ENCODE measurements at places on chromosomes 13 and 19.

DNA sequence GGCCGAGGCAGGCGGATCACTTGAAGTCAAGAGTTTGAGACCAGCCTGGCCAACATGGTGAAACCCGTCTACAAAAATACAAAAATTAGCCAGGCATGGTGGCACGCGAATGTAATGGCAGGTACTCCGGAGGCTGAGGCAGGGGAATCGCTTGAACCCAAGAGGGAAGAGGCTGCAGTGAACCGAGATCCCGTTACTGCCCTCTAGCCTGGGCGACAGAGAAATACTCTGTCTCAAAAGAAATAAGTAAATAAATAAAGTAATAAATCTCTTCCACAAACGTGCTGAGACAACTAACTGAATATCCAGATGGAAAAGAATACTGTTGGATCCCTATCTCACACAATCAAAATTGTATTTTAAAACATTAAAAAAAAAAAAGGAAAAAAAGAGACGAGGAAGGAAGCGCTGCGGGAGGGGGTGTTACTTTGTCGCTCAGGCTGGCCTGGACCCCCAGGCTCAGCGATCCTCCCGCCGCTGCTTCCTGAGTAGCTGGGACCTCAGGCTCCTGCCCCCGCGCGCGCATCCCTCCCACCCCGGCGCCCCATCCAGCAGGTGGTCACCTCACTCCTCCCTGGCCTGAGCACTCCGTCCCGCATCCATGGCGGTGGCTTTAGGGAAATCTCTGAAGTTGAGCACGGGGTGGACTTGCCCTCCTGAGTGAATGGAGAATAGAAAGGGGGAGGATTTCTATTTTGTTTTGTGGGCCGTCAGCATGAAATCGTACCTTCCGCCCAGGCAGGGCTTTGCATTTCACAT is 628 bp upstream of the ZNF813 start:
- DNase-seq = peak; percentile 32

GRCh38 chr13:37270226-37271001 is 164.9 kb upstream of the CSNK1A1L start:
- DNase-seq = no peak

- no peak for DNase-seq
Measured at GRCh38 chr19:58544591-58545285, 874 bp downstream of the TRIM28 start.

DNA sequence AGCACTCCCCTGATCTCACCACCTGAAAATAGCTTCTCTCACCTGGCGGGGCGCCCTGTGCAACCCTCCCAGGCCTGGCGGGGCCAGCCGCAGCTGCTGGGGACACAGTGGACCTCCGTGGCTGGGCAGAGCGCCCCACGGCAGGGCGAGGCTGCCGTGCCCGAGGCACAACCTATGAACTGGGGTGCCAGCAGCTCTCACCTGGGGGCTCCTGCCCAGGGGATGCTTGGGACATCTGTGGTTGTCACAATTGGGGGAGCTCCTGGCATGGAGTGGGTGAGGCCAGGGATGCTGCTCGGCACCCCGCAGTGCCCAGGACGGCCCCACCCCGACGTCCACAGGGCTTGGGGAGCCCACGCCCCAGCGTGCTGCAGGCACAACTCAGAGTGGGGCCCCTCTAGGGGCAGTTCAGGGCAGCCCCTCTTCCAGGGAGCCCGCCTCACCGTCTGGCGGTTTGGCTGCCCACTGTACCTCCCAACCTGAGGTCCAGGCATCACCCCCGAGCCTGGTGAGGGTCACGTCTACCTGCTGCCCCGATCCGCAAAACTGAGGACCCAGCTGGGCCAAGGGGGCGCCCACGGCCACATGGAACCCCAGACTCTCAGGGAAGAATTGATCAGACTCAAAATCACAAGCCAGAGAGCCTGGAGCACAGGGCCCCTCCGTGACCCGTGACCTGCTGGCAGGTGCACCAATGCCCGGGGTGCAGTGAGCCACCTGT is 5.7 kb downstream of the TMEM259 start:
- DNase-seq = no peak

- DNase-seq = no peak
Measured at GRCh38 chr13:49046519-49046918, 70.8 kb downstream of the FNDC3A start.

- no peak for DNase-seq
Measured at GRCh38 chr13:94974015-94974951, 261.9 kb upstream of the SOX21 start.

GRCh38 chr19:56091751-56092546 is 29.1 kb downstream of the ZNF787 start:
- DNase-seq = peak; percentile 64

DNA sequence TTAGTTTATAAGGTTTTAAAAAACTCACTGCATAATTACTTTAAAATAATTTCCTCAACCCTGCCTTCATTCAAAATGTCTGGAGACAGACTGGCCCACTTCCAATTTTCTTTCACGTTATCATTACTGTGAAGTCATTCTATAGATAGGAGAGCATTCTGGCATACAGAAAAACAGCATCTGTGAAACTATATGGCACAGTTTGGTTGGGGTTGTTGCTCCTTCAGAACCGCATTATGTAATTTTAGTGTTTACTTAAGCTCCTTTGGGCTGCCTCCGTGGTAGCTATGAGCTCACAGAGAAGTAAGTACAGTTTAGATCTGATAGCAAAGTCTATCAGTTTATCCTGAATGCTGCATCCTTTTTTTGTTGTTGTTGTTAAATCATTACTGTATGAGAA is 104.3 kb downstream of the KCNRG start:
- peak; percentile 41 for DNase-seq

- no peak for DNase-seq
Measured at GRCh38 chr13:100658363-100658762, 16.2 kb downstream of the TMTC4 start.

GRCh38 chr19:54173359-54173699 is 369 bp upstream of the TMC4 start:
- no peak for DNase-seq

DNA sequence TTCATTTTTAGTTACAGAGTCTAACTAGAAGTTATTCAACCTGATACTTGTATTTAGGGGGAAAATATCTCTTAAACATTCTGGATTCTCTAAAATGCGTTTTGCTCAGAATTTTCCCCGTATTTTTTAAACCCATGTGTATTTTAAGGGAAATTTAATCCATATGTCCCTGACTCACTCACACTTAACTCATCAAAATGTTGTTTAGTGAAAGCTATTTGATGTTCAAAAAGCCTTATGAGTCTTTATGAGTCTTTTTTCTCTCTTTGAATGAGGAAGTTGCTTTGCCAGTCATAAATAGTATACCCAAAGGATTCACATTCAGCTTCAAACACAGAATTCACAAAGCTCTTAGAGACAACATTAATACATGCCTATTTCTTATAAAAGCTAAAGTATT is 16.4 kb downstream of the MAB21L1 start:
- DNase-seq = no peak
